PC-3 (cell line): ENCODE measurements at places on chromosomes 1 and 21.

GRCh38 chr1:19087737-19088594 lies 122.1 kb downstream of the UBR4 start:
- DNase-seq, result no peak
- peaks cover 61% of the 10 kb centered on the region for H3K36me3 ChIP-seq
- H3K4me3 ChIP-seq, result no peak overlapping the region

DNA sequence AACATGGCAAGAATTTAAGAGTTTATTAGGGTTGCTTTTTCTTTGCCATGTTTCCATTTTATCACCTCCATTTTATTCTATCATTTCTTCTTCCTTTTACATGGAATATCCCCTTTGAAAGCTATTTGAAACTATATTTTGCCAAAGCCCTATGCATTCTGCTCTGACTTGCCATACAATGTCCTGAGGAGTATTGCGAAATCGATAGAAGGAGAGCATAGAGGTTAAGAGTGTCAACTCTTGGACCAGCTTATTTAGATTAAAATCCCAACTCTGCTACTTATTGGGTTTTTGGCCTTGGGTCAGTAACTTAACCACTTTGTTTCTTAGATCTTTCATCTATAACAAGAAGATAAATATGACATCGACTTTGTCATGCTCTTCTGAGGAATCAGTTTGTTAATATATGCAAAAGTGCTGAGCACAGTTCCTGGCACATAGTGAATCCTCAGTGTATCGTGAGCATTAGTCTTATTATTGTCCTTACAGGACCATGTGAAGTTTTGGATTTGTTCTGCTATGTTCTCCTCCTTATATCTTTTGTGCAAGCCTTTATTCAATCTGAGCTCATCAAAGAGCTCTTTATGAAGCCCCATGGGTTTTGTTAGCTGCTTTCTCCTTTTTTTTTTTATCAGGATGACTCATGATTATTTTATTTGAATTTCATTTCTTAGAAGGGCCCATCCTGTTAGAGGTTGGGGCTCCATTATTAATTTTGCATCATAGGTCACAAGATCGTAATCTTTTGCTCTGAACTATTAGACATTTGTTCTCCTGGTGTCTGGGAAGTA lies 17.6 kb downstream of the ACKR1 start:
- H3K27me3 ChIP-seq, result 0 out of 2 replicates have a peak, but pooled peaks cover 3% of the 10 kb centered on the region
- peak; percentile 56 for DNase-seq
- peaks cover 15% of the 10 kb centered on the region for H3K4me1 ChIP-seq
- H3K36me3 ChIP-seq, result no peaks in the 10 kb centered on the region

DNA sequence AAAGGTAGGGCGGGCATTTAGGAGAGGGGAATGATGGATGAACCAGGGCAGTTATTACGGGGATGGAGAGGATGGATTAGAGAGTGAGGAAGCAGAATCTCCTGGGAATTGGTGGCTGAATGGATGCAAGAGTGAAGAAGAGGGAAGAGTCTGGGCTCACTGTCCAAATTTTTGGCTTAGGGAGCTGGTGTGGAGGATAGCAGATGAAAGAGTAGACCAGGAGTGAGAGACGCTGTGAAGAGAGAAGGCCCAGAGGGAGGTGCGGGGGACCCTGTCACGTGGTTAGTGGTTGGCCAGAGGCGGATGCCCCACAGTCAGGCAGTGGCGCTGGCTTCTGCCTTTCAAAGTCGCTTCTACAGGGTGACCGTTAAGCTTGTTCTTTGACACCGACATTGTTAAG lies 78.4 kb downstream of the PEX14 start:
- no peak for DNase-seq
- no peak overlapping the region for H3K4me3 ChIP-seq
- no peaks in the 10 kb centered on the region for H3K36me3 ChIP-seq
- H3K4me1 ChIP-seq, result no peaks in the 10 kb centered on the region
- H3K27ac ChIP-seq, result no peak overlapping the region

DNA sequence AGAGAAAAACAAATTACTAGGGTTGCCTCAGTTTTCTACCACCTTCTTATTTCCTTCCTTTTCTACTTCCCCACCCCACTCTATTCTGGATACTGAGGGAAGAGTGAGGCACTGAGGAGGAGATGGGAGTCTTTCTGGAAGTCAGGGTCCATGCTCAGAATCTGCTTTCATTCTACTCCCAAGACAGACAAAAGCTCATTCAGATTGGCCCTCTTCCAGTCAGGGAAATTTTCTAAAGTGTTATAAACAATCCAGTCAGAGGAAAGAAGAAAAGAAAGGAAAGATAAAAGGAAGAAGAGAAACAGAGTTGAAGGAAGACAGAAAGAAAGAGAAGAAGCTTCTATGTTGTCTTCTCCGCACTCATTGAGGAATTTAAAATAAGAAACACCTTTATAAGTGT lies 228.6 kb downstream of the COP1 start:
- no peaks in the 10 kb centered on the region for H3K4me1 ChIP-seq
- H3K27me3 ChIP-seq, result no peaks in the 10 kb centered on the region
- no peak overlapping the region for H3K4me3 ChIP-seq
- peaks cover 1% of the 10 kb centered on the region; the same call in 1 of the 2 replicates for H3K36me3 ChIP-seq
- no peak overlapping the region for H3K27ac ChIP-seq
- DNase-seq, result no peak

DNA sequence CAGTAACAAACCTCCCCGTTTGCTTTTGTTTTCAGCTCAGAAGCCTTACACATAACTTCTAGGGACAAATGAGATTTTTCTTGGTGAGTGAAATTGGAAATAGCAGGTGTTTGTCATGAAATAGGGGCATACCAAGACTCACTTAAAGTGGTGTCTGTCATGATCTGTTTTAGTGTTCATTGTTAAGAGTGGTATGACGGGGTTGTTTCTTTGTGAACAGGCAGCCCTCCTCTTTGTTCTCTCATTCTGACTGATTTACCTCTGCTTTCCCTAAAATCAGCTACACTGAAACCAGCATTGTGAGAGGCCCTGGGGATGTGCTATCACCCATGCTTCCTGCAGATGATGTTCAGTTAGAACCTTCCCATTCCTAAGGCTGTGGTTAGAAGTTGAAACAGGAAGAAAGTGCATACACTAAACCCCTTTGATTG lies 2.5 kb upstream of the ERO1B start:
- peaks cover 7% of the 10 kb centered on the region; the same call in 1 of the 2 replicates for H3K4me1 ChIP-seq
- H3K27me3 ChIP-seq, result no peaks in the 10 kb centered on the region
- no peak overlapping the region for H3K4me3 ChIP-seq
- H3K36me3 ChIP-seq, result no peaks in the 10 kb centered on the region

GRCh38 chr1:206890125-206891060 lies 6.8 kb upstream of the IL24 start:
- peak; percentile 99 for DNase-seq
- H3K36me3 ChIP-seq, result no peaks in the 10 kb centered on the region
- peak overlapping the region; percentile 48 for H3K4me3 ChIP-seq
- peaks cover 72% of the 10 kb centered on the region for H3K4me1 ChIP-seq
- peak overlapping the region; percentile 92 for H3K27ac ChIP-seq

DNA sequence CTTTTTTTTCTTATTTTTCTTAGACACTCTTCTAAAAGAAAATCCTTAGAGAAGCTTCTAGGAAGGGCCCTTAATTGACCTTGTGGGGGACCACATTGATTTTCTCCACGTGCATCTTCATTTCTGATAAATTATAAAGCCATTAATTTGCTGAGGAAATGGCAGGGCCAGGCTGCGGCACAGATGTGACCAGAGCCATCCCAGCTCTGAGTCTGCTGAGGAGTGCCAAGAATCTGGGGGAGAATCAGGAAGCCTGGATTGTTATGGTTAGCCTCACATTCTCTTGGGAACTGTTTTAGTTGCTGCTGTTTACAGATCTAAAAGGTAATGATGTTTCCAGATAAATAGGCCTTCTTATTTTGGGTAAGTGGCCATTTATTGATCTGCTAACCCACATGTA lies 16.2 kb downstream of the PROX1 start:
- 0 out of 2 replicates have a peak, but pooled peaks cover 6% of the 10 kb centered on the region for H3K4me1 ChIP-seq
- no peak overlapping the region for H3K27ac ChIP-seq
- DNase-seq, result no peak
- H3K27me3 ChIP-seq, result peaks cover 67% of the 10 kb centered on the region

- peaks cover 21% of the 10 kb centered on the region for H3K36me3 ChIP-seq
- no peak overlapping the region for H3K4me3 ChIP-seq
- no peak for DNase-seq
- 0 out of 2 replicates have a peak, but pooled peaks cover 6% of the 10 kb centered on the region for H3K4me1 ChIP-seq
- no peak overlapping the region for H3K27ac ChIP-seq
Observed at GRCh38 chr21:17794518-17795145, 24.5 kb downstream of the C21orf91 start.

- DNase-seq, result no peak
- H3K4me1 ChIP-seq, result peaks cover 42% of the 10 kb centered on the region
- no peak overlapping the region for H3K4me3 ChIP-seq
- H3K36me3 ChIP-seq, result peaks cover 2% of the 10 kb centered on the region; the same call in 1 of the 2 replicates
- H3K27me3 ChIP-seq, result no peaks in the 10 kb centered on the region
- H3K27ac ChIP-seq, result peak overlapping the region; percentile 45
Observed at GRCh38 chr1:40244138-40244744, 3.5 kb upstream of the TMCO2 start.

- DNase-seq, result no peak
- H3K27me3 ChIP-seq, result peaks cover 6% of the 10 kb centered on the region; the same call in 1 of the 2 replicates
- no peak overlapping the region for H3K27ac ChIP-seq
- no peaks in the 10 kb centered on the region for H3K36me3 ChIP-seq
- peaks cover 4% of the 10 kb centered on the region; the same call in 1 of the 2 replicates for H3K4me1 ChIP-seq
Observed at GRCh38 chr1:160086456-160086892, 5.1 kb downstream of the KCNJ9 start.

GRCh38 chr1:15412175-15412800 lies 2.6 kb downstream of the EFHD2 start:
- peak overlapping the region; percentile 50 for H3K27ac ChIP-seq
- H3K4me3 ChIP-seq, result peak overlapping the region; percentile 100
- H3K27me3 ChIP-seq, result no peaks in the 10 kb centered on the region

- no peak overlapping the region for H3K4me3 ChIP-seq
- no peaks in the 10 kb centered on the region for H3K36me3 ChIP-seq
- peaks cover 23% of the 10 kb centered on the region for H3K4me1 ChIP-seq
- peak overlapping the region; percentile 88 for H3K27ac ChIP-seq
- no peaks in the 10 kb centered on the region for H3K27me3 ChIP-seq
Observed at GRCh38 chr1:186888367-186888766, 59.6 kb downstream of the PLA2G4A start.

- H3K36me3 ChIP-seq, result no peaks in the 10 kb centered on the region
- H3K4me1 ChIP-seq, result no peaks in the 10 kb centered on the region
- H3K4me3 ChIP-seq, result no peak overlapping the region
- H3K27ac ChIP-seq, result no peak overlapping the region
- DNase-seq, result no peak
Observed at GRCh38 chr1:158140764-158141192, 39.9 kb upstream of the CD1D start.

DNA sequence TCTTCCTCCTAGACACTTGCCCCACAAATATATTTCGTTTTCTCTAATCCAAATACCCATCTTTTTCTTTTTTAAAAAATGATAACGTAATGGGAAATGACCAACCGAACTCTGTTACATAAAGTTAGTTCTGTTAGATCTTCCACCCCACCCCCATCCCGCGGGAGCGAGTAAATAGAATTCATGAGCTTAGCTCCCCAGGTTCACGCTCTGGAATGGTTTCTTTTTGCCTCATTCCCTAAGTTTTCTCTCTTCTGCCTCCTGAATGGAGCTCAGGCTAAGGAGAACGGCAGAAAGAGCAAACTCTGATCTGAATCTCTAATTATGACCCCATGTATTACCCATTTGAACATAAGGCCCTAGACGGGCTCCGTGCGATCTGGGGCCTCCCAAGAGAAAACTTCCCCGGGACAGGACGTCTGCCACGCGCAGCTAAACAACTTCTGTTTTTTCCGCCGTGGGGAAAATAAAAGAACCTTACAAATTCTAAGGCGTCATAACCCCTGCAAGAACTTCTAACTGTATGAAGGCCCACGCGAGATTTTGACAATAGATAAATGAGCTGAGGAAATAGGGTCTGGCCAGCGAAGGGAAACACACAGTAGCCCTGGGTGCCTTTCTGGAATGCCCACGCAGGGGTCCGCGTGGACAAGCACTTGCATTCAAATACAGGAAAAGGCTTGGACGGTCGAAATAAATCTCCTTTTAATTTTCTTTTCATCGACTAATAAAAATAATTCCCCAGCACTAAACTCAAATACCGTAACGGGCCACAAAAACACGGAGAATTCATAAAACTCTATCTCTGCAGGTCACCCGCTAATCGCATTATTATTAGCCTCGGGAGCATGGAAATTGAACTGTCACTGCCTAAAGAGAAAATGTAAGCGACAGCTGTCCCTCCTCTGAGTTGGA lies 2.2 kb downstream of the TBX15 start:
- H3K27ac ChIP-seq, result no peak overlapping the region
- H3K36me3 ChIP-seq, result no peaks in the 10 kb centered on the region
- no peaks in the 10 kb centered on the region for H3K27me3 ChIP-seq
- H3K4me1 ChIP-seq, result no peaks in the 10 kb centered on the region
- no peak for DNase-seq
- H3K4me3 ChIP-seq, result no peak overlapping the region

DNA sequence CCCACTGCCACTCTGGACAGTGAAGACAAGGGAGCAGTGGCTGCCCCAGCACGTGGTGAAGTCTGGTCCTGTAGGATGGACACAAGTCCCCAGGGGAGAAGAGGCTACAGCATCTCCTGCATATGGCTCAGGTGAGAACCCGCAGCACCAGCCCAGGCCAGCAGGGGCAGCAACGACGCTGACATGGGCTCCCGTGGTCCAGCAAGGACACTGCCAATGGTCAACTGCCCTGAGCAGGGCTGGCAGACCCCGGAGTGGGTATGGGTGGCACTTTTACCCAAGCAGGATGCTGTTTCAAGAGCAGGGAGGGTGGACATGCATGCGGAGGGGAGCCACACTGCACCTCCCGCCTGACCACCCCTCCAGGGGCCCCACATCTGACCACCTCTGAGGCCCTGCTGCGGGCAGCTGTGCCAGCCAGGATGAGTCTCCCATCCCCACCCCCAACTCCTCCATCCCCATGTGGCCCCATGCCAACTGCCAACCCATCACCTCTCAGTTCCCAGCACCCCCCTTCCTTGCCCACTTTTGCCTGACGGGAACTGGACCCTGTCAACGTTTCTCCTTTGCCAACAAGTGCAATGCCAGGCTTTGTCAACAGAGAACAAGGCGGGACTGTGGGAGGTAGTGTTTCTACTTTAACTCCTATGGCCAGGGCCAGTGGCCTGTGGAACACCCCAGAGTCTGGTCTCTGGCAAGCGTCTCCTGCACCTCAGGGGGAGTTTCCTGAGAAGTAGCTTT lies 8.6 kb downstream of the MORN1 start:
- peak; percentile 72 for DNase-seq
- no peaks in the 10 kb centered on the region for H3K27me3 ChIP-seq

GRCh38 chr21:32311621-32312020 lies 13.0 kb downstream of the MRAP start:
- H3K27me3 ChIP-seq, result no peaks in the 10 kb centered on the region
- peaks cover 56% of the 10 kb centered on the region for H3K36me3 ChIP-seq
- no peaks in the 10 kb centered on the region for H3K4me1 ChIP-seq
- DNase-seq, result no peak
- no peak overlapping the region for H3K4me3 ChIP-seq
